ENCODE measurements at places on chromosomes 11 and 22.

- no peak for DNase-seq
These were observed 65.5 kb downstream of the ME3 start for GRCh38 chr11:86606836-86607481.

GRCh38 chr11:71267807-71268421, 15.5 kb upstream of the SHANK2 start:
- no peak for DNase-seq

DNA sequence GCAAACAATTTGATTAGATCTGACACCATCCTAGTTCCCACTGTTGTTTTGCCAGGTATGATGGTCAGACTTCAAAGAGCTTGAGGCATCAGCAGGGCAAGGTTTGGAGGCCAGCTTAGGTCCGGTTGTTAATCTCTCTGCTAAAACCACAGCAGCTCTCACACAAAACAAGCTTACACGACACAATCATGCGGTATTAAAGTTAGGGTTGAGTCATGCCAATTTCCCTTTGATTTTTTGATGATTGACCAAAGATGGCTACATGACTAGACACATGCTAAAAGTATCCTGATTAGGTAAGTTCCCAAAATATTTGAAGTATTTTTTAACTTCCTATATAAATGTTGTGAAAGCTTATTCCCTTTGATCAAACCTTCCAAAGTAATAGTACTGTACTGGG, 145.9 kb downstream of the ELP4 start:
- no peak for DNase-seq

DNA sequence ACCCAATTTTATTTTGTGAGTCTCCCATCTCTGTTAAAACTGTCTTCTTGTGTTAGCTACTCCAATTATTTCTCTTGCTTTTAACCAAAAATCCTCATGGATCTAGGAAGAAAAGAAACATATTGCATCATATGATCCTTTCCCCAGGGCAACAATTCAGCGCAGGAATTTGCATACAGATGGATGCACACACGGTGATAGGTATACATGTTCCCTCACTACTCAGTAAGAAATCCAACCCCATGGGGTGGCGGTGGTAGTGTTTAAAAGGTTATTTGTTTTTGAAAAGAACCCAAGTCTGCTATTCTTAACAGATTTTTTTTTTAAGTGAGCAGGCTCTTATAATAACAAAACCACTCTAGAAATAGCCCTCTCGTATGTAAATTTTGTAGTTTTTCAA, 4.2 kb upstream of the SYN3 start:
- no peak for DNase-seq

- DNase-seq = no peak
These were observed 186.5 kb downstream of the DYNC2H1 start for GRCh38 chr11:103295704-103296103.

DNA sequence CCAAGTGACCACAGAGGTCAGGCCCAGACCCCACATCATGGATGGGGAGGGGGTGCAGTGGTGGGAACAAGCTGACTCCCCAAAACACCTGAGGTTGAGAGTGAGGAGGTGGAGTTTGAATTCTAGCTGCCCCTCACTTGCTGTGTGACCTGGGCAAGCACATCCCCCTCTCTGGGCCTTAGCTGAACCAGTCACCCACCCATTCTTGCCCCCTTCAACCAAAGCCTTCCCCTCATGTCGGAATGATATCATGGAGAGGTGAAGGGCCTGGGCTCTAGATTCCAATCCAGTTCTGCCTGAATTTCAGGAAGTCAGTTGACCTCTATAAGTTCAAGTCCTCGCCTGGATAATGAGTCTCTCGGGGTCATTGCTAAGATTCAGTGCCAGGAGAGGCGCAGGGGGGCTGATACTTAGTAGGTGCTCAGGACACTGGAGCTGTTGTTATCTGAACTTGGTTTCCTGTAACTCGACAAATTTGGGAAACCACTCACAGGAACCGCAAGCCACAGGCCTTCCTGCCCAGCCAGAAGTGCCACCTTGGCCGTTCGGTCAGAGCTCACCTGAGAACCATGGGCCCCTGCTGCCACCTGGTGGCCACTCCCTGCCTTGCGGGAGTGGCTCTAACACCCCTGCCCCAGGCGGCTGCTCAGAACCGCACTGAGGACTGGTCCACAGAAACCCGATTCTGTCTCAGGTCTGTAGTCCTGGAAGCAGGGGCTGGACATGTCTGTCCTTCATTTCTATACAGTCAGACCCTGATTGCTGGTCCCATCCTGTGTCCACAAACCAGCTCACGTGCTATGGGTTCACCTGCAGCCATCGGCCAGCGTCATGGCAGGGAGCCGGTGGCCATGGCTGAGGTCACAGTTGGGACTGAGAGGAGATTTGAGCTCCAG, 6.9 kb downstream of the CDC42EP1 start:
- DNase-seq = peak; percentile 84

Measured in naive B cell (primary cell).